ENCODE measurements at places on chromosomes 3 and 15.

- DNase-seq, result no peak
These were observed 44.6 kb upstream of the VILL start for GRCh38 chr3:37945807-37946530.

DNA sequence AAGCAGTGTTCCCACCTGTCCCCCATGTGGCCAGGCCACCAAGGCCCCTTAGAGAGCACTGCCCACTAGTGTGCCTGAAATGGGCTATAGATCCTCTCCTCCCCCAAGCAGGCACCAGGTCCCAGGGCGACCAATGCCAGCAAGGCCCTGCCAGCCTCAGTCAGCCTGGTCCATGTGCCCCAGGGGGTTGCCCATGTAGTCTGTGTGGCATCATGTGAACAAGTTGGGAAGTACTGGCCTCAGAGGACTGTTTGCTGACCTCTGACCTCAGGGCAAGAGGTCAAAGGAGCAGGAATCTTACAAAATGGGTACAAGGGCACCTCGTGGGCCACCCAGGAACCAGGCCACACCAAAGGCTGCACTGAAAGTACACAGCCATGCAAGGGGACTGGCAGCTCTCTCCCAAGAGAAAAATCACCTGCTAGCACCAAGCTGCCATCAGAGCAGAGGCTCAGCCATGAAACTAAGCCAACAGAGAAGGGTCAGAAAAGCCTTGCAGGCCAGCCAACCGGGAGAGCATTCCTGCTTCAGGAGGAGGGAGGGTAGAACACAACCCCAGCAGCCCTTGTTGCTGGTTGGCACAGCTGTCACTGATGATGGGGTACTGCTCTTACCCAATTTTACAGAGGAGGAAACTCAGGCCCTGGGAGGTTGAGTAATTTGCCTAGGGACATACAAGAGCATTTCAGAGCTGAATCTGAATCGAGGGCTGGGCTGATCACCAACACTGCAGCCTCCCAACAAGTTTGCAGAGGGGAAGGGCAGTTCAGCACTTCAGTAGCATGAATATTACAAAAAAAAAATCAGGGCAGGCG lies 5.2 kb upstream of the FURIN start:
- no peak for DNase-seq

DNA sequence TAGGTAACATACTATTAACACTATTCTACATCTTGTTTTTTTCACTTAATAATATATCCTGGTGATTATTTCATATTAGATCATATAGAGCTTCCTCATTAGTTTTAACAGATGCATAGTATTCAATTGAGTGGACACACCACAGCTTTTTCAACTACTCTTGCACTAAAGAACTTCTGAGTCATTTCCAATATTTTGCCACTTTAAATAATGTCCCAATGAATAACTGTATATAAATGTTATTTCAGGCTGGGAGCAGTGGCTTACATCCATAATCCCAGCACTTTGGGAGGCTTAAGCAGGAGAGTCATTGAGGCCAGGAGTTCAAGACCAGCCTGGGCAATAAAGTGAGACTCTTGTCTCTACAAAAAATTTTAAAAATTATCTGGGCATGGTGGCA lies 26.9 kb downstream of the MAP1A start:
- no peak for DNase-seq

GRCh38 chr3:23691357-23691895 lies 114.3 kb upstream of the UBE2E1 start:
- DNase-seq, result no peak
